ENCODE measurements at places on chromosomes 13 and 19.
A peak's percentile ranks its signal among the peaks of the same experiment; 100 is the strongest.

DNA sequence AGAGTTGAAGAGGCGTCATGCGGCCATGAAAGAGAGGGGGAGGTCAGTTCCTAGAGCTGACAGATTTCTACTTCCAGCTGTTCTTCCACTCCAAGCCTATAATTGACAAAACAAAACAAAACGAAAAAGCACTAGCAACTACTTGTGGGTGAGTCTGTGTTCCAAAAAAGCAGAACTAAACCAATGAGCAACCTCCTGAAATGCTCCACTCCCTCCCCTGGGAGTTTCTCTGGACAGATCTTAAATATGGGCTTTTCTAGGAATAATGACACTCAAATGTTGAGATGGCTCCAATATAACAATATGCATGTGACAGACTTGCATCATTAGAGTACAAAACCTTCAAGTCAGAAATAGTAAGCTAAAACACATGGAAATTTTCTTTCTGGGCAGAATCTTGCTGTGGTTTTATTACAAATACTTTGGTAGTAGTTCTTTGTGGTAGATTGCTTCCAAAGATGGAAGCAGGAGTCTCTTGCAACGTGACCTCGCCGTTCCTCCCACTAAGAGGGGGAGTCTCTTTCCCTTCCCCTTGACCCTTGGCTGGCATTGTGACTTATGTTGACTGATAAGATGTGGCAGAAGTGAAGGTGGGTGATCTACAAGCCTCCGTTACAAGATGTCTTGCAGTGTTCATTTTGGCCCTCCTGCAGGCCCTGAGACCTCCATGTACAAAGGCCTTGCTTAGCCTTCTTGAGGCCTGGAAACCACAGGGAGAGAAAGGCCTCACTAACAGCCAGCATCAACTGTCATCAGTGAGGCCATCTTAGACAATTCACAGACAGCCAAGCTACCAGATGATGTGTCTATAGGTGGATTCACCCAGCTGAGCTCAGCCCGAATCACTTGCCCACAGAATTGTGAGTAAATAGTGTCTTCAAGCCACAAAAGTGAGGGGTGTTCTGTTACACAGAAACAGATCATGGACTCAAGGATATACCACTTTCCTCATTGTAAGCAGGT, 173.1 kb upstream of the RFC3 start:
- no peak for DNase-seq

GRCh38 chr19:42455621-42456081, 12.9 kb upstream of the CXCL17 start:
- DNase-seq, result no peak

GRCh38 chr13:27012482-27013197, 159.0 kb downstream of the USP12 start:
- no peak for DNase-seq

GRCh38 chr19:2611483-2612464, 90.7 kb downstream of the GNG7 start:
- DNase-seq, result no peak

DNA sequence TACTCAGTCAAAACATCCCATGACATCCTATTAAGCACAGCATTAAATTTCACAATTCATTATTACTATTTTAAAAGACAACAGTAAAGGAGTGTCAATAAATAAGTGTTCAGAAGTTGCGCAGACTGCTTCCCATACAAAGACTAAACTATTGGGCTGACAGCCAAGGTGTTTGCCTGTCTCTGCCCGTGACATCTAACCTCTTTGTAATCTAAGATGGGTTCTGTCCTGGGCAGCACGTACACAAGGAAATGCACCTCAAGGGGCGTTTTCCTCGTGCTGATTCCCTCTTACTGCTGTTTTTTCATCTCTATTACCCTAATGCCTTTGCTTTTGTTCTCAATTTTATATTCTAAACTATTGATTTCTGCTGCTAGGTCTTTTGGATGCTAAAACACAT, 216.3 kb downstream of the NHLRC3 start:
- no peak for DNase-seq

DNA sequence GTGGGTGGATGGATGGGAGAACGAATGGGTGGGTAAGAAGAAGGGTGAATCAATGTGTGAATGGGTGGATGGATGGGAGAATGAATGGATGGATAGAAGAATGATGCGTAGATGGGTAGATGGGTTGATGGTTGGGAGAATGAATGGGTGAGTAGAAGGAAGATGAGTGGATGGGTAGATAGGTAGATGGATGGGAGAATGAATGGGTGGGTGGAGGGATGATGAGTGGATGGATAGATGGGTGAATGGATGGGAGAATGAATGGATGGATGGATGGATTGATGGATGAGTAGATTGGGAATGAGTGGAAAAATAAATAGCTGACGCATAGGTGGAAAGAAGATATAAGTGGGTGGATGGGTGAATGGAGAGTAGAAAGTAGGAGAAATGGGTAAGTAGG, 16.5 kb downstream of the VSTM2B start:
- DNase-seq, result no peak

GRCh38 chr13:27826379-27827353, 34.4 kb downstream of the GSX1 start:
- DNase-seq, result peak; percentile 86

DNA sequence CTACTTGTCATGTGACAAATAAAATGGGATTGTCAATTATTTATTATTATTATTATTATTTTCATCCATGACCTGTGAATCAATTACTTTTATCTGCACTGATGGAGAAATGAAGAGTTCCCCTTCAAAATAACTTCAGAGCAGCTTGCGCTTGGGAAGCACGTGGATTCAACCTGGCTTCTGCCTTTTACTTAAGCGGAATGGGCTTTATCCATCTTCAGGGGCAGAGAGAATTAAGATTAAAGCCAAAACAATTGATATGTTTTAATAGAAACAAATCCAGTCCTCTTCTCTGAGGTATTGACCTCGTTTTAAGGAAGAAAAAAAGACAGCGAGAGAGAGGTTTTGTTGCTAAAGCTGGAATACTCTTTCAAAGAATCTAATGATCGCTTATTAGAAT, 876 bp downstream of the SACS start:
- DNase-seq, result no peak

GRCh38 chr13:110920038-110920437, 5.2 kb upstream of the ANKRD10 start:
- no peak for DNase-seq

DNA sequence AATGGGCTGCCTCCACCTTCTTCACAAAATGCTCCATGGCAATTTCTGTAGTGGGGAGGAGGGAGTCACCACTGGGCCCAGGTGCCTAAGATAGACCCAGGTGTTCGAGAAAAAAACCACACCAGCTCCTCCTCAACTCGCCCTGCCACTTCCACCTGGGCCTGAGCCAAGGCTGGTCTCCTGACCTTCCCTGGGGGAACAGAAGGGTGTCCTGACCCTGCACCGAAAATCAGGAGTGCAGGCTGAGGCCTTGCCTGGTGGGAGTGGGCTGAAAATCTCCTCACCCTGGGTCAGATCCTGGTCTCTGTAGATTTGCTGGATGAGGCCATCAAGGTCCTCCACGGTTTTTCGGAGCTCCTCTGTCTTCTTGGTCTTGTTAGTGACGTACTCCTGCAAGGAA, 17.6 kb upstream of the AKAP8 start:
- DNase-seq, result no peak

DNA sequence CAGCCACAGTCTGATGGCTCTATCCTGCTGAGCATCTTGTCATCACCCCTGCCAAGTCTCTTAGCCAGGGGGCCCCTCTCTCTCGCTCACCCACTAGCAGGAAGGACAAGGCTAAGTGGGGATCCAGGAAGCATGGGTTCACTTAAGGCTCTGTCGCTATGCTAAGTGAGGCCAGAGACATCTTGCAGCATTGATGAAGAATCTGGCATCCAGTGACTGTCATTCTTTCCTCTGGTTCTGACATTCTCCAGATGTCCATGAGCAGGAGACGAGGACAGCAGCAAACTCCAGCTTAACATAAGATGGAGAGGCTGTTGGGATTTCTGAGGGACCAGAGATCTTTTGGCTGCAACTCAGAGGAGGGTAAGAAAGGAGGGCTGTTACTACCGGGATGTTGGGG, 230.2 kb downstream of the TSHZ3 start:
- no peak for DNase-seq

GRCh38 chr19:383040-383439, 25.9 kb downstream of the C2CD4C start:
- DNase-seq, result no peak

DNA sequence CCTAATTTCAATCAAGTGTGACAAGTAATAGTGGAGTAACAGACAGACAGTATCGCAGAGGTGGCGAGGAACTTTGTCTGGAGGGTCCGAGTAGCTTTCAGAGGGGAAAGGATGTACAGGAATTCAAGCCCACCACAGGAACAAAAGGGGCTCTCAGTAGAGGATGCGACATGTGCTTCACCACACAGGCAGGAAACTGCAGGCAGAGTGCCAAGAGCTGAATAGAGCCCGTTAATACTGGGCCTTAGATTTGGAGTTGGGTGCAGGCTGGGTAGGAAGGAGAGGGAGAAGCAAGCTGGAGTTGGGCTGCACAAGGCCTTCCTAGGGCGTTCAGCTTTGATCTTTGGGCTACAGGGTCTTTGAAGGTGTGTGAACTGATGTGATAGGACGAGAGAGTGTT, 1.2 kb downstream of the CCDC70 start:
- DNase-seq, result no peak

- DNase-seq, result no peak
Measured at GRCh38 chr13:79815041-79815440, 334.1 kb downstream of the NDFIP2 start.

- peak; percentile 9 for DNase-seq
Measured at GRCh38 chr13:109790942-109791605, 4.7 kb upstream of the IRS2 start.

DNA sequence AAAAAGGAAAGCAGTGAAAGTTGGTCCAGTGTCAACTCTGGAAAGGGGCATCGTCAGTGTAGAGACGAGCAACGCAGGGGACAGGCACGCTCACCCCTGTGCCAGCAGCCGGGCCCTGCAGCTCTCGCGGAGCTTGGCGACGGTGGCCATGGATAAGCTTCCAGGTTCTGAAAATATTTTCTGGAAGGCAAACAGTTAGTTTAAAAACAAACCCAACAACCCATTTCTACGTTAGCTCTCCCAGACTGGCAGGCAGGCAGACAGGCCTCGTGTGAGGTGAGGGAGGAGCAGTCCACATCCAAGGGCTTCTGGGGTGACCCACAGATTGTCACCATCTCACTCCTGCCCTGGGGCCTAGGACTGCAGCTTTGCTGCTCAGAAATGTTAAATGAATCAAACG, 27.4 kb downstream of the LAMP1 start:
- no peak for DNase-seq

- DNase-seq, result no peak
Measured at GRCh38 chr19:16383584-16384161, 59.0 kb downstream of the KLF2 start.

DNA sequence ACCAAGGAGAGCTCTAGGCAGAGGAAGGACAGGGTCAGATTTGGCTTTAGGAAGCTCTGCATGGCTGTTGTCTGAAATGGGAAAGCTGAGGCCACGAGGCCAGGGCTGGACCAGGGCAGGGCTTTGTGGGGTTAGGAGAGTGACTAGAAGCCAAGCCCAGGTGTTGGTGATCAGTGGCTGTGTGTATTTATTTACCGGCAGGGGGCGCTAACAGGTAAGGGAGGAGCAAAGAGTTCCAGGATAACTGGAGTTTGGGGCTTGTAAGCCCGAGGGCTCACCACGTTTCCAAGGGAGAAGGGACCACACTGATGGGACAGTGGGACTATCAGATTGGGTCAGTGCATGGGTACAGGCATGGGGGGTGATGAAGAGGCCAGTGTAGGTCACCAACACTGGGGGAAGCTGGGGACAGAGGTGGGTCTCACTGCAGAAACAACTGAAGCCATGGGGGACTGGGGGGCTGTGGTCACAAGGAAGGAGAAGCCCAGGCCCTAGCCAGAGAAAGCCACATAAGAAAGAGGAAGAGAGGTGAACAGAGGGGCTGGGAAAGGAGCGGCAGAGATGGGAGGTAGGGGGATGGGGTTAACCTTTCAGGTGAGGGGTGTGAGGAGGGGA, 3.9 kb downstream of the TMEM147 start:
- DNase-seq, result peak; percentile 77

- DNase-seq, result no peak
Measured at GRCh38 chr13:36417331-36417730, 15.0 kb upstream of the CCNA1 start.

GRCh38 chr13:74203576-74203975, 69.4 kb upstream of the KLF12 start:
- DNase-seq, result no peak
